ENCODE measurements at places on chromosomes 13 and 19.

DNA sequence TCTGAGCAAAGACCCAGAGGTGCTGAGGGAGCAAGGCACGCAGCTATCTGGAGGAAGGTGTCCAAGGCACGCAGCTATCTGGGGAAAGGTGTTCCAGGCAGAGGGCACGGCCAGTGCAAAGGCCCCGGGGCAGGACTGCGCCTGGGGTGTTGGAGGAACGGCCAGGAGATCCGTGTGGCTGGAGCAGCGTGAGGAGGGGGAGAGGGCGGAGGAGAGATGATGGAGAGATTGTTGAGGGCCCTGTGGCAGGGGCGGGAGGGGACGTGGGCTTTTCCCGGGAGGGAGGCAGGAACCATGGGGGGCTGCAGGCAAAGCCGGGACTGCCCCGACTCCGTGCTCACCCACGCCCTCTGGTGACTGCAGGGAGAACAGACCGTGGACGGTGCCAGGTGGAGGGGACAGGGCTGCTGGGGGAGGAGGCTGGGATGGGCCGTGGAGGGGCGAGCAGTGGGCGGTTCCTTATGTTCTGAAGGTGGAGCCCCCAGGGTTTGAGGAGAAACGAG is 13.3 kb upstream of the MISP start:
- DNase-seq = peak; percentile 44

DNA sequence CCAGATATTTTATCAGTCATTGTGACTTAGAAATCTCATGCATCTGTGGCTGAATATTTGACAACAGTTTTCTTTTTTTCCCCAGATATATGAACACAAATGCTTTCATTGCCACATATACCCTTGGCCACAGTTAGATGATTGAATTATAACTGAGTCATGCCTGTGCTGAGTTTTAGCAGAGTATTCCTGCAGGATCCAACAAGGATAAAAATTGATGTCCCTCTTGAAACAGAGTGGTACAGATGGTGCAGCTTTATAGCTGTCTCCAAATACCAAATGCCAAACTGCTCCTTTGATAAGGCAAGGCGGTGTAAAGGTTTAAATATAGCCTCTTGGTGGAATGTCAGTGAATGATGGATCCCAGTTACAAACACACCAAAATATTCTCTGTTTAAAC is 428.5 kb downstream of the GPC6 start:
- no peak for DNase-seq

GRCh38 chr13:60139272-60139671 is 24.5 kb downstream of the DIAPH3 start:
- no peak for DNase-seq

- DNase-seq = no peak
Observed at GRCh38 chr19:2121416-2122051, 24.8 kb downstream of the IZUMO4 start.

DNA sequence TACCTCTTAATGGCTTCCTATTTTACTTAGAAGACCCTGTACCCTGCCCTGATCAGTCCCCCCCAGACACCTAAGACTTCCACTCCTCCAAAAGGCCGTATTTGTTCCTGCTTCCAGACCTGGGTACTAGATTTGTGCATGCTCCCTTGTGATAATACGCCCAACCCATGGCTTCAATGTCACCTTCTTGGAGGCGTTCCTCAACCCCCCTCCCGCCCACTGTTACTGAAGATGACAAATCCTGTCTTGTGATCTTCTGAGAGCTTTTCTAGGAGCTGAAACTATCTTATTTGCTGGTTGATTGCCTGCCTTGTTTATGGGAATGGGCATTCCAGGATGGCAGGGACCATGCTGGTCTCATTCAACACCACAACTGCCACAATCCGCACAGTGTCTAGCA is 9.4 kb downstream of the SLC25A23 start:
- no peak for DNase-seq
